KG1 (cell line): ENCODE measurements at places on chromosomes 1 and 21.

DNA sequence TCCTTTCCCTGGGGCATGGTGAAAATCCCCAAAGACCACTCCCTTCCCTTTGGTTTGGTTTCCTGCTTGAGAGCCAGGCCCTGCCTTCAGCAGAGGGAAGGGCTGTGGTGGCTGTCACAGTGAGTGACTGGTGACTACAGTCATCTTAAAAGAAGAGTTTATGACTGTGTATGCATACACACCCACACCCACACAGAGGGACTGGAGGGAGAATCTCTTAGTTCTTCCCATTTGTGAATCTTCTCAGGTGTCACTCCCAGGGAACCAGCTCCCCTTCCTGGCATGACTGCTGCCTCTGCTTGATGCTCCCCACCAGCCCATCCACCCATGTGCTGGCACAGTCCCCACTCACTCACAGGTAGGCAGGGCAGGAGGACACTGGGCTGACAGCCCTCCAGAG, 3.9 kb upstream of the KCNA2 start:
- DNase-seq = no peak

- DNase-seq = no peak
These were observed 5.8 kb downstream of the PRKCZ start for GRCh38 chr1:2055911-2056575.

DNA sequence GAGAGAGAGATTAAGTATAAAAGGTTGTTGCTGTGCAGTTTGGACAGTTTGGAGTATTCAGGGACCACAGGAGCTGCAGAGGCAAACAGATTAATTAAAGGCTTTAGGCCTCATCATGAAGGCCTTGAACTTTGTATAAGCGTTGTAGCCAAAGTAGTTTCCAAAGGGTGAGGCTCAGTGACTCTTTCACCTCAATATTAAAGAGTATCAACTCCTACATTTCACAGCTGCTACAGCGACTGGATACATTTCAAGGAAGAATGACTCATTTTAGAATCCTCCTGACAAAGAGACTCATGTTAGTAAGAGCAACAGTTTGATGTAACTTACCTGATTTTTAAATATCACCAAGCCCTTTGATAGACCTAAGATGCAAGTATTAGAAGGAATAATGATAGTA, 355.5 kb downstream of the HLX start:
- no peak for DNase-seq

DNA sequence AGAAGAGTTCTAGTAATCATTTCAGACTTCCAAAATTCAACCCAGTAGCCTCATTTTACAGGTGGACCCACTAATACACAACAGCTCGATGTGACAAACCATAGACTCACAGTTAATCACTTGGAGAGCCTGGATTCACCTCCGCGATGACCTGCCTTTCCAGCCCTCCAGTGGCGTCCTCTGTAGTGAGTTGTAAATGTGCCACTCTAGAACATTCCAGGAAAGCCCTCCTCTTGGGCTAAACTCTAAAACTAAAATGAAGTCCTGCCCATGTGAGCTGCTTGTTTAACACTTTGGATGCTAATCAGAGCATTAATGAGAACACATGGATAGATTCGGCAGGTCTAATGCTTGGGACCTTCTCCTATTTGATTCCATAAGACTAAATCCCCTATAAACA, 140.7 kb downstream of the DHRS3 start:
- DNase-seq = no peak

DNA sequence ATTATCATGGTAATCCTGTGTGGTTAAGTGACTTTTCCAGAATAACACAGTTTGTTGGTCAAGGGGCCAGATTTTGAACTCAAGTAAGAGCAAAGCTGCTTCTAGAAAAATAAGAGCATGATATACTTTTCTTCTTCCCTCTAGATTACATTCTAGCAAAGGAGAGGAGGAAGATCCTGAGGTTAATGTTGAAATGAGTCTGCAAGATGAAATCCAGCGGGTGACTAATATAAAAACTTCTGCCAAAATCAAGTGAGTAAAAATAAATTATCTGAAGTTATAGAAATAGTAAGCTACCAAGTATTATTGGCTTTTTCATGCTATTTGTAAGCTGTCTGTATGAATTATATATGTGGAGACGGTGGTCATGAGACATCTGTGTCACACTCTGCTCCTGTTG, 12.8 kb downstream of the WDR3 start:
- DNase-seq = no peak

GRCh38 chr1:6053206-6053546, 7.5 kb downstream of the KCNAB2 start:
- no peak for DNase-seq

DNA sequence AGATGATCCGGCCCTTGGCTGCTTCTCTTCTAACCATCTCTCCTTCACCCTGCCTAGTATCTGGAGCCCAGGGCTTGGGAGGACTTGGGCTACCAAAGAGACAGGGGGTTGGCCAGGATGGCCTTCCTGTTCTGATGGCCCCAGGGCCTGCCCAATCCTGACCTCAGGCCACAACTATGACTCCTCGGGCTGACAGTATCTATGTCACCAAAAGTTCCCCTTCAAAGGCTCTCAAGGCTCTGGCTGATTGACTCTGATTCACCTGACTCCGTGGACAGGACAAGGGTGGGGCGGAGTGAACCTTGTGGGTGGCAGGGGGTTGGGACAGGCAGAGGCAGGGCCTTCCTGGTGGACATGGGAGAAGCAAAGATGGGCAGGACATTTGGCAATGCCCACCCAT, 12.7 kb downstream of the MEF2D start:
- DNase-seq = no peak

DNA sequence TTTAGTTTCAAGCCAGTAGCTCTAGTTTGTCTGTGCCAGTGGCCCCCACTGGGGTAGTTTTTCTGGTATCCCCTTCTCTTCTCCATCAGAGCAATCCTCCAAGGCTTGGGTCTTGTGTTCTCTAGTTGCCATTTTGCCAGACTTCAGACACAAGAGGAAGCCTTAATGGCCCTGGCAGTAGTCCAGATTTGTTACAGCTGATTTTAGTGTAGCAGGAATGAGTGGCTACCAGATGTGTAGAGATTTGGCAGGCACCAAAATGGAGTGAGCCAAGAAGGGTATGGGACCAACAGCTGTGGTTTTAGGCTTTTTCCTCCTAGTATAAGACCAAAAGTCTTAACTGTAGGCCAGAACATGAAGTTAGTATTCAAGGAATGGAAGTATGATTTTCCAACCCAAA, 56.8 kb downstream of the ACP6 start:
- no peak for DNase-seq

- no peak for DNase-seq
These were observed 21.6 kb downstream of the KCND3 start for GRCh38 chr1:111967886-111968285.

GRCh38 chr1:204080163-204080903, 7.4 kb downstream of the SOX13 start:
- no peak for DNase-seq

DNA sequence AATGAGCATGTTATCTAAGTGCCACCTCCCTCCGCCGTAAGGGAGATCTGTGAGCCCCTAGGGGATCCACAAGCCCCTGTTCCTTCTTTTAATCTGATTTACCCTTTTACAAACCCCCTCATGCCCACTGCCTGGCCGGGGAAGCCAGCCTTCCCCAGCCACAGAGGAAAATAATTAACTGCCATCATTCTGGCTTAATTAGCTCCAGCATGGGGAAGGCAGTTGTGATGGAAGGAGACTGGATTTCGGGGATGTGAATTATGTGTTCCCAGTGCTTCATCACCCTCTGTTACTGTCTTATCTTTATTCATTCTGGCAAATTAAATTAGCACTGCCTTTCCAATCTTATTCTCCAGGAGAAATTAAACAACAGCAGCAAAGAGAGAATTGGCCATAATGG, 135.8 kb downstream of the PTPRU start:
- DNase-seq = no peak

DNA sequence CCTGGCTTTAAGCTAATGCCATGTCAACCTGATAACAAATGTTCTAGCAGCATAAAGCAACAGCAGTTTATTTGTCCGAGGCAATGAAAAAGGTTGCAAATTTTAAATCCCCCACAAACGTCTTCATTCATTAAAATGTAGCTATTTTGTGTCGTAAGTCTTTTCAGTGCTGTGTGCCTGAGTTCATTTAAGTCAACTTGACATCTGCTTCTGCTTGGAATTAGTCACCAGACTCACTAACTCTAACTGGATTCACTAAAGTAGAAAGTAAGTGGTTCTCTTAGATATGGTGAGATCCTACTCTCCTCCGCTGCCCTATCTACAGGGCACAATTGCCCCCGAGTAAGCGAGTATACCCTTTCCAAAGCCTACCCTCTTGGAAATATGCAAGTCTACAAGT, 118.4 kb upstream of the CHRM3 start:
- DNase-seq = no peak

DNA sequence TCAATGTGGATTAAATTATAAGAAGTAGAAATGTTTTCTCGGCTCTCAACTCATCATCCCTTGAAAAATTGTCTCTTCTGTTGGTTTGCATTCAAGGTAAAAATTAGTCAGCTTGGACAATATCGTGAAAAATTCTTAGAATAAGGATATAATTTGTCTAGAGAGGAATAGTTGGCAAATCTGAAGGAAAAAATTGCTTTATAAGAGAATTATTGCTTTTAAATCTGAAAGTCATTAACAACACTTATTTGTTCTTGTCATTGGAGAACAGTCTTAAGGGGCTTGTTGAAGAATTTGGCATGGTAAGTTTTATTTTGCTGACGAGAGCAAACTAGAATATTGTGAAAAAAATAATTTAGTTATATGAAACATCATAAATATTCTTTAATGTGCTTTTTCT, 26.4 kb downstream of the ANGPTL1 start:
- no peak for DNase-seq

DNA sequence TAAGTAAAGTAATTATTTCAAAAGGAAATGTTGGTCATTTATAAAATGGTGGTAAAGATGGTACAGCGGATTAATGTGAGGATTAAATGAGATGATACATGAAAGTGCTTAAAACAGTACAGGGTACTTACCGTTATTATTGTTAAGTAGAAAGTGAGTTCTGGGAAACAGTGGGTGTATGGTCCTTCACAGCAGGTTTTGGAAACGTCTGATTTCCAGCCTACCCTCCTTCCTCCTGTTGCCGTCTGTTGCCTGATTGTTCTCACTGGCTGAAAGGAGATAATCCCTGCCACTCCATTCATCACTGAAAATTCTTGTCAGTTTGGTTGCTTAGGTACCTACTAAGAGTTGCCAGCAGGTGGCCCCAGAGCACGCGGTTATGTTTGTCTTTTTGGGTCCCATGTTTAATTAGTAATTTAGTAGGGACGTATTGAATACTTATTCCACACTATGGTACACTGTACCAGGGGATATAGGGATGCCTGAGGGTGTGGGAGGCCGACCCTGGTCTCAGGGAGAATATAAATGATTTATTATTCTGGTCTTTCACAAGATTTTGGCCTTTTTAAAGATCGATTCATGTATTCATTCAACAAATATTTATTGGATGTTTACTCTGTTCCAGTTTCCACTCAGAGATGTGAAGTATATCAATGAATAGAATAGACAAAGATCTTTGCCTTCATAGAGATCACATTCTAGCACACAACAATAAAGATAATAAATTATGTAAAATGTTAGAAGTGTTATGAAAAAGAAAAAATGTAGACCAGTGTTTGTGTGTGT, 30.8 kb upstream of the RPTN start:
- peak; percentile 43 for DNase-seq

DNA sequence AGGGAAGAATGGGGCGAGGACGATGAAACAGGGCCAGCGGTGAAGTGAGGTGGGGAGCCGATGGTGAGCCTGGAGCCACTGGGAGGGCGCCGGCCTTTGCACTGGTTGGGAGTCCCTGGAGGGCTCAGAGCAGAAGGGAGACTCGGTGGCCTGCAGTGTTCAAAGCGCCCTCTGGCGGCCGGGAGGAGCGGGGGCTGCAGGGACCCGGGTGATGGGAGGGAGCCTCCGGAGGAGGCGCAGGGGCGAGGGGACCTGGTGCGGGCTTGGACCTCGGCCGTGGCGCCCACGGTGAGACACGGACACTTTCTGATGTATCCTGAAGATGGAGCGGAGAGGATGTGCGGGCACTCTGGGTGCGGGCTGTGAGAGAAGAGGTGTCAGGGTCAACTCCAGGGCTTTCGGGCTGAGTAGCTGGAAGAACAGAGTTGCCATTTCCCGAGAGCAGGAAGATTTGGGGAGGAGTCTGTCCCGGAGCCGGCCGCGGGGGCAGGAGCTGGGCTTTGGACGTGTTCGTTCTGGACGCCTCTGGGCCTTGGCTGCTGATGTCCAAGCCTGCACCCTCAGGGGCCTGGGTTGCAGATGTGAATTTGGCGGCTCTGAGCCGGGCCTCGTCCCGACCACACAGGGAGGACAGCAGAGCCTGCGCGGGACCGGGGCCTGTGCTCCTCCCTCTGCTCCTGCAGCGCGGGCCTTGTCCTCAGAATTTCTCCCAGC, 29.7 kb downstream of the HEYL start:
- DNase-seq = no peak

DNA sequence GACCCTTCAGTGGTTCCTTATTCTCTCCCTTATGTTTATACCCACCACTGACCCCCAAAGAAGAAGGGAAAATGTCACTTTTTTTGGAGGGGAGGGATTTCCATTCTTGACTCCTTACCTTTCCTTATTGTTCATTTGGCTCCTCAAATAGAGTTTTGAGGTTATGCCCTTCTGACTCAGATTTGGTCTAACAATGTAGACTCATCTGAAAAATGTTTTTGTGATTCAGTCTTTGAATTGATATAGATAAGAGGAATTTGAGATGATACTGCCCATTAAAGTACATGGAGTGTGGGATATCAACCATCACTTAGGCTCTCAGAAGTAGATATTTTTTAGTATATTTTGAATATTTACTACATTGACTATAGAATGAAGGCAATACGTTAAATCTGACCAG, 16.1 kb downstream of the USP1 start:
- no peak for DNase-seq

GRCh38 chr1:67522001-67522441, 91.8 kb upstream of the SERBP1 start:
- no peak for DNase-seq

DNA sequence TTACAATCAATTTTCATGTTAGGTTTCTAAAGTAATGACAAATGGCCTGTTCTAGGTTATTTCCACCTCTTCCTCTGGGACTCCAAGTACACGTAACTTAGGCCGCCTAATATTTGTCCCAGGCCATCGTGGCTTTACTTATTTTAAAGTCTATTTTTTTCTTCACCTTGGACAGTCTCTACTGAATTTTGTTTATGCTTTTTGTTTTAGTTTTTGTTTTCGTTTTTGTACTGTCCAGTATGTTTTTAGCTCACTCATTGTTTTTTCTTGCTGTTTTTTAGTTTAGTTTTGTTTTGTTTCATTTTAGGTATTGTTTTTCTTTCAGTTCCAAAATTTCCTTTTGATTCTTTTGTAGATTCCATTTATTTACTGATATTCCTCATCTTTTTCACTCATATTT, 187.7 kb upstream of the RNPC3 start:
- DNase-seq = no peak

DNA sequence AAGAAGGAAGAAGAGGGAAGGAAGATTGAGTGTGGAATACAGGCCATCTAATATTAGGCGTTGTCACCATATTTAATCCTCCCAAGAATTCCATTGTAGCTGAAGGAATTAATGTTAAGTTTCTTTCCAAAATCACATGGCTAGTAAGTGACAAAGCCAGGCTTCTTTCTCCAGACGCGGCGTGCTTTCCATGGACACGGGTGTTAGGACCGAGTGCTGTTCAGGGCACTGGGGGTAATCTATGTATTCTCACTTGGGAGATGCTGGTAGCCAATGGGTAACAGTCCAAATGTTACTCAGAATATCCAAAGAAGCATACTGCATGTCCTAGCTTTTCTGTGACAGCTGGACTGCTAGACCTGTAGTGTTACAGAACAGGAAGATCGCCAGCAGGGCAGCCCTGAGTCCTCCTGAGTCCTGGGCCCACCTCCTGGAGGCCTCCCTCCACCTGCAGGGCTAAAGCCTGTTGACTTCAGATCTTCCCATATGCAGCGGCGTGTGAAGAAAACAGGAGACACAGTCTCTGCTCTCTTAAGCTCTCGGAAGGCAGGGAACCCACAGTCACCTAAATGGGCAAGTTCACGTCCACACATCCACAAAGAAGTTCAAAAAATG, 5.3 kb downstream of the IGSF9 start:
- DNase-seq = no peak
